ENCODE measurements at places on chromosomes 5 and 9.

- H3K4me1 ChIP-seq, result no peaks in the 10 kb centered on the region
- no peak for DNase-seq
- H3K27ac ChIP-seq, result no peak overlapping the region
- H3K4me3 ChIP-seq, result no peak overlapping the region
- H3K27me3 ChIP-seq, result no peaks in the 10 kb centered on the region
- H3K36me3 ChIP-seq, result no peaks in the 10 kb centered on the region
Measured at GRCh38 chr9:19999491-20000057, 210.7 kb upstream of the SLC24A2 start.

DNA sequence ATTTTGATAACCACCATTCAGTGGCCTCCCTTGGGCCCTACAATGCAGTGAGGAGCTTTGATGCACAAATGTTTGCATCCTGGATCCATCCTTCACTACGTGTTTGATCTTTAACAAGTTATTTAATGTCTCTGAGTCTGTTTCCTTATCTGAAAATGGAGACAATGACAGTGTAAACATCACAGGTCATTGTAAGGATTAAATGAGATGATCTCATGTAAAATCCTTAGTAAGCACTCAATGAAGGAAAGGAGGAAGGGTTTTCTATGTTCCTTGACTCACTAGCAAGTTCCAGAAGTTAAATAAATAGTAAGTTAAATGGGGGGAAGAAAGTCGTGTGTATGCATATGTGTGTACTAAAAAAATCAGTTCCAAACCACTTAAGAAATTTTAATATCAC lies 9.8 kb upstream of the SLC36A3 start:
- no peaks in the 10 kb centered on the region for H3K27me3 ChIP-seq
- no peak overlapping the region for H3K27ac ChIP-seq
- no peaks in the 10 kb centered on the region for H3K36me3 ChIP-seq
- DNase-seq, result no peak
- no peak overlapping the region for H3K4me3 ChIP-seq

DNA sequence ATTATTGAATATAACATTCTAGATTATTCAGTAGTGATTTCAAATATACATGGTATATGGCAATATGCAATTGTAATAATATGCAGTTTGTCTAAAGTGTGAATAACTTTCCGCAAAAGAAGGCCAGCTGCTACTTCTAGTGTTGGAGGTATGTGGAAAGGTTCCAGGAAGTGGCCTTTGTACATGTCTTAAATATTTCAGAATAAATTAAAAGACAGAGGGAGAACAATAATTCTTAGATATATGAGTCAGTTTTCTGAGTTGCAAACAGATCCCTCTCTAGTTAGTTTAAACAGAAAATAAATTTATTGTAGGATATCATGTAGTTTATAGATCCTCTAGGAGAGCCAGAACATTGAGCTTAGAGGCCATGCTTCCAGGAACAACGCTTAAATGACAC lies 210.8 kb upstream of the ELL2 start:
- H3K27me3 ChIP-seq, result no peaks in the 10 kb centered on the region
- H3K27ac ChIP-seq, result no peak overlapping the region
- peaks cover 2% of the 10 kb centered on the region for H3K4me1 ChIP-seq
- H3K4me3 ChIP-seq, result no peak overlapping the region
- no peaks in the 10 kb centered on the region for H3K36me3 ChIP-seq
- DNase-seq, result no peak

DNA sequence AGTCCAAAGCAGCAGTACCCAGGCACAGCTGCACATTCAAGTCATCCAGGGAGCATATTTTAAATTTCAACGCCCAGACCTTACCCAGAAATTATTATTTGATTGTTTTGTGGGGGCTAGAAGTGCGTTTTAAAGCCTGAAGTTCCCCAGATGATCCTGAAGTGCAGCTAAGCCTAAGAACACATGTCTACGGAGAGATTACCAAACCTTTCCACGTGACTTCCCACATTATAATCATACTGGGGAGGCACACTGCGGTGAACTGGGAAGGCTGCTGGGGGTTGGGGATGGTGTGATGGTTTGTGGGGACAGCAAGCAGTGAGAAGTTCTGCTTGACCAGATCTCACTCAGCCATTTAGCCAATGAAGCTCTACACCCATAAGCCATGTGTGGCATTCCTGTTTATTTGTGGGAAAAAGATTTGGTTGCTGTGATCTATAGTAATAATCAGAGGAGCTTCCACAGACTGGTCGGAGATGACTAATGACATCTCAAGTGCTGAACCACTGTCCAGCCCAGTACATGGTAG lies 93.4 kb upstream of the CDH6 start:
- H3K36me3 ChIP-seq, result no peaks in the 10 kb centered on the region
- H3K4me3 ChIP-seq, result no peak overlapping the region
- peaks cover 10% of the 10 kb centered on the region for H3K4me1 ChIP-seq
- H3K27me3 ChIP-seq, result no peaks in the 10 kb centered on the region

- peak; percentile 56 for DNase-seq
- no peak overlapping the region for H3K27ac ChIP-seq
- H3K4me1 ChIP-seq, result no peaks in the 10 kb centered on the region
- H3K4me3 ChIP-seq, result no peak overlapping the region
- no peaks in the 10 kb centered on the region for H3K27me3 ChIP-seq
- H3K36me3 ChIP-seq, result no peaks in the 10 kb centered on the region
Measured at GRCh38 chr5:150075806-150076205, 10.5 kb downstream of the CSF1R start.

DNA sequence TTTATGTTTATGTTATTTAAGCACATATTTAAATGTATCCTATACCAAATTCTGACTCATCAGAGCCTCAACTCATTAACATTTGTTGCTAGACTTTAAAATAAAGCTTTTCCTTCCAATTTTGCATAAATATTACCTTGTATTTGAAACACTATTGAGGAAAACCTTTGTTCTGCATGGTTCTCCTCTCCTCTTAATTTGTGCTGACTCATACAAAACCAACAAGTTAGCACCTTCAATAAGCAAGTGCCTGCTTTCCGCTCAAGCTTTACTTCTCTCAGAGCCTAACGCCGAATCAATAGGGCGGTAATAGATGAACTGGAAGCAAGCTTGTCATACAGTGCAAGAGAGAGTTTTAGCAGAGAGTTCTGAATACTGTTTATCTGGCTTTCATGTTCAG lies 7.9 kb downstream of the AMACR start:
- DNase-seq, result no peak
- no peak overlapping the region for H3K27ac ChIP-seq
- H3K36me3 ChIP-seq, result peaks cover 11% of the 10 kb centered on the region
- H3K4me1 ChIP-seq, result no peaks in the 10 kb centered on the region
- H3K4me3 ChIP-seq, result no peak overlapping the region

DNA sequence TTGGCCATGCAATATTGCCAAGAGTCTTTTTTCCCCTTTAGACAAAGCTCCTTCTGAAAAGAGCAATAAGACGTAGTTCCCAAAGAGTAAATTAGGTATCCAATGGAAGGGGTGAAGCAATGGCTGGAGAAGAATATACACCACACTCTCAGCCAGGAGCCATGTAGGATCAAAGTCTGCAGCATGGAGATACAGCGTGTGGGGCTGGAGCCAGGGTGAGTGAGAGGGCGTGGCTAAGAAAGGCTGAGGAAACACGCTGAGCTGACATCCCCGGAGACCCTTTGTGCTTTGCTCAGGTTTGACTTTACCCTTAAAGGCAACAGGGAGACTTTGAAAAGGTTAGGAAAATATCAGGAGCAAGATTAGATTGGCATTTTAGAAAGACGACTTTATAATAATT lies 87.1 kb upstream of the ELL2 start:
- no peaks in the 10 kb centered on the region for H3K4me1 ChIP-seq
- no peak overlapping the region for H3K4me3 ChIP-seq
- DNase-seq, result no peak
- H3K27ac ChIP-seq, result no peak overlapping the region
- no peaks in the 10 kb centered on the region for H3K36me3 ChIP-seq
- no peaks in the 10 kb centered on the region for H3K27me3 ChIP-seq

DNA sequence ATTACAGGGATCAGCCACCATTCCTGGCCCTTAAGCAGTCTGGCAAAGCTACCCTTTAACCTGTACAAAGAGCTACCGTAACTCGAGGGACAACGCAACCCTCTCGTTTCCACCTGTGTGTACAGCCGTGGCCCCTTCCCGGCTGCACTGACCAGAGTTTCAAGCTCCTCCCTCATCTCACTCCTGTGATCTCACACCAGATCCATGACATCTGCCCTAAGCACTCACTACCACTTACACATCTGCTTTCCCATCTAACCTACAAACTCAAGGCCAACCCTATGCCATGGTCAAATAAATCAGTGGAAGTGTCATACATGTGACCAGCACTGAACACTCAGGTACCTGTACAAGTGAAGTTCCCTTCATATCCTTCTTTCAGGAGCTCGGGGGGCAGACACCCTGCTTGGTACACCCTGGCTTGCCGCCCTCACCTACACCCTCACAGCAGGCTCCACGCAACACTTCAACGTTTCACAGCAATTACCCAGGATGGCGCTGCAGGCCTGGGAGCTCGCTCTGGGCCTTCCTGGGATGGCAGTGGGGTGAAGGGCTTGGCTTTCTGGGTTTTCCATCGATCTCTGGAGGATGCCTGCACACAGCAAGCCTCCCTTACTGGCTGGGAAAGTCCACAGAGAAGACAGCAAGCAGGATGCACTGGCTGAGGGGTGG lies 61.7 kb downstream of the PRRT1B start:
- H3K36me3 ChIP-seq, result peaks cover 27% of the 10 kb centered on the region
- H3K4me1 ChIP-seq, result peaks cover 43% of the 10 kb centered on the region
- peak overlapping the region; percentile 76 for H3K27ac ChIP-seq
- no peaks in the 10 kb centered on the region for H3K27me3 ChIP-seq
- DNase-seq, result no peak
- no peak overlapping the region for H3K4me3 ChIP-seq

DNA sequence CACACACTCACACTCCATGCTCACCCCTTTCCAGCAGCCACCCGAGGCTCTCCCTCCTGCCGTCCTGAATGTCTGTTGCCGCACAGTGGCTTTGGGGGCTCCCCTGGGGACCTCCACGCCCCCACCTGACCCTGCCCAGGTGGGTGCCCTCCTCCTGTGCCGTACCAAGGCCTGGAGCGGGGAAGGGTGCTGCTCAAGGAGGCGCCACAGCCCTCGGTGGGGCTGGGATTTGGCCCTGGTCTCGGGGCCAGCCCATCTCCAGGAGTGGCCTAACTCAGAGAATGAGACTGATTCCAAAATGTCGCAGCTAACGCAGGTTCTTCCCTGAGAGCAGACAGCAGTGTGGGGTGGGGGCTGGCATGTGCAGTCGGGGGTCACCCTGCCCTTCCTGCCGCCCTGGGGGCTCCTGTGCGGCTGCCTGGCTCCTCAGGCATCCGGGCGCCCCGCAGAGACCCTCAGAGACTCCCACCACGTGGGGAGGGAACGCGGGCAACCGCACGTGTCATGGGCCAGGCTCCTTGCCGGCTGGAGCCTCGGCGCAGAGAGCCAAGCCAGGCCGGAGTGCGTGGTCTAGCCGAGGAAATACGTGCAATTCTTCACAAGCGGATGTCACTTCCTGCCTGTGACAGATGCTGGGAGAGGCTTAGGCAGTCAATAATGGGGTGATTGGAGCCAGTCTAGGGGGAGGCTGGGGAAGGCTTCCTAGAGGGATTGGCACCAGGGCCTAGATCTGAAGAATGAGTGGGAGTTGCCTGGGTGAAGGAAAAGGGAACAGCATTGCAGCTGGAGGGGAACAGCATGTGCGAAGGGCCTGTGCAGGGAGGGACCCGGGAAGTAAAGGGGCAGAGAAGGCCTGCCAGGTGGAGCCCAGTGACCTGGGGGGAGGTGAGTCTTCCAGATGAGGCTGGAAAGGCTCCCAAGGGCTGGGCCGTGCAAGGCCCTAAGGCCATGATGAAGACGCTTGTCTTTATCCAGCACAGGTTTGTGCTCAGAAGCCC lies 44.1 kb downstream of the C9orf50 start:
- DNase-seq, result no peak
- peak overlapping the region; percentile 33 for H3K4me3 ChIP-seq
- H3K36me3 ChIP-seq, result no peaks in the 10 kb centered on the region
- H3K4me1 ChIP-seq, result peaks cover 4% of the 10 kb centered on the region

DNA sequence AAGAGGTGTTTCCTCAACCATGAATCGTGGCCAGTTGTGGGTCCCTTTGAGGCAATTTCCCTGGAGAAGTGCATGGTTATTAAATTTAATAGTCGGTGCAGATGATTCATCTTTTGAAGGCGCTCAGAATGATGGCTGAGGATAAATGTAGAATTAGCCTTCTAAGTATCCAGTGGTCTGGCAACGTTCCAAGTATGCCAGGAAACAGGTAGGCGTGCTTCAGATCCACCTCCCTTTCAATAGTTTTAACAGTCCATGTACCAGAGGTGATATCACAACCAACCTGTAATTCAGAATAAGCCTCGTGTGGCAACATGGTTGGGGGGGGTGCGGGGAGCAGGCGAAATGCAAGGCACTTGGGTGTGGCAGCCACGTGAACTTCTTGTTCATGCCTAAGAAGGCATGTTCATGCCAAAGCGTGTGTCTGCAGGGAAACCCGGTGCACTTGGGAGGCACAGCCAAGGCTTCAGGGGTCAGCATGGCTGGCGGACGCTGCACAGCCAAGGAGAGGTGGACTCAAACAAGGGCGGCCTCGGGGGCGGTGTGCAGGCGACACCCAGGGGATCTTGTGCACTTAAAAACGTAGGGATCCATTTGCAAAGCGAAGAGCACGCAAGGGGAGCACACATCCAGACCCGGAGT lies 5.2 kb upstream of the NKD2 start:
- no peaks in the 10 kb centered on the region for H3K4me1 ChIP-seq
- peaks cover 8% of the 10 kb centered on the region for H3K27me3 ChIP-seq
- H3K27ac ChIP-seq, result no peak overlapping the region

- no peaks in the 10 kb centered on the region for H3K27me3 ChIP-seq
- no peak overlapping the region for H3K4me3 ChIP-seq
- peaks cover 71% of the 10 kb centered on the region for H3K36me3 ChIP-seq
- H3K27ac ChIP-seq, result no peak overlapping the region
Measured at GRCh38 chr9:134764473-134765269, 115.9 kb upstream of the FCN2 start.

- H3K4me3 ChIP-seq, result no peak overlapping the region
- no peak for DNase-seq
- no peaks in the 10 kb centered on the region for H3K36me3 ChIP-seq
- H3K27ac ChIP-seq, result no peak overlapping the region
Measured at GRCh38 chr9:96441798-96442445, 8.0 kb upstream of the HABP4 start.

DNA sequence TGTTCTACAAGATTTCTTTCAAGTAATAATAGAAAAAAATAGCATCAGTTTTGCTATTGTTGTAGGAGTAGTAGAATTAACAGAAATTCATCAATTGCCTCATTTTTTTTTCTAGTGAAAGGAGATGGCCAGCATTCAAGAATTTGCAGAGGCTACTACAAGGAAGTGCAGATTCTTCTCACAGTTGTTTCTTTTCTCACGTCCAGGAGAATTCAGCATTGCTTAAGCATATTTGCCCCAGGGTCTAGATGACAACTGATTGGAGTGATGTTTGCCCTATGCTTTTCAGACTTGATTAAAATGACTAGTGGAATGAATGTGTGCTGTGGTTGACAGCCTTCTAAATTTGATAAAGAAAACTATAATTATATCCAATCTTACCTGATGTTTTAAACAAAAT lies 46.6 kb upstream of the SLC12A2 start:
- no peak for DNase-seq
- H3K36me3 ChIP-seq, result no peaks in the 10 kb centered on the region
- no peak overlapping the region for H3K27ac ChIP-seq
- peaks cover 3% of the 10 kb centered on the region for H3K4me1 ChIP-seq

- no peak overlapping the region for H3K27ac ChIP-seq
- no peaks in the 10 kb centered on the region for H3K27me3 ChIP-seq
- no peaks in the 10 kb centered on the region for H3K36me3 ChIP-seq
- H3K4me3 ChIP-seq, result no peak overlapping the region
- H3K4me1 ChIP-seq, result no peaks in the 10 kb centered on the region
Measured at GRCh38 chr5:64900618-64901017, 131.9 kb downstream of the CWC27 start.

GRCh38 chr9:92965759-92966517 lies 18.6 kb downstream of the FGD3 start:
- H3K4me1 ChIP-seq, result no peaks in the 10 kb centered on the region
- no peaks in the 10 kb centered on the region for H3K36me3 ChIP-seq
- peak; percentile 41 for DNase-seq
- no peak overlapping the region for H3K27ac ChIP-seq
- H3K4me3 ChIP-seq, result no peak overlapping the region

All from ascending aorta (tissue), 2 donors.